ENCODE measurements at places on chromosomes 3 and 15.

- no peak for DNase-seq
Measured at GRCh38 chr3:105259496-105259895, 107.2 kb upstream of the ALCAM start.

- DNase-seq = no peak
Measured at GRCh38 chr3:25235466-25235865, 192.6 kb upstream of the RARB start.

- no peak for DNase-seq
Measured at GRCh38 chr3:81749265-81749664, 12.2 kb downstream of the GBE1 start.

GRCh38 chr15:27059610-27060202 lies 88.7 kb downstream of the GABRG3 start:
- DNase-seq = no peak

- no peak for DNase-seq
Measured at GRCh38 chr3:36680952-36681351, 83.4 kb downstream of the DCLK3 start.

DNA sequence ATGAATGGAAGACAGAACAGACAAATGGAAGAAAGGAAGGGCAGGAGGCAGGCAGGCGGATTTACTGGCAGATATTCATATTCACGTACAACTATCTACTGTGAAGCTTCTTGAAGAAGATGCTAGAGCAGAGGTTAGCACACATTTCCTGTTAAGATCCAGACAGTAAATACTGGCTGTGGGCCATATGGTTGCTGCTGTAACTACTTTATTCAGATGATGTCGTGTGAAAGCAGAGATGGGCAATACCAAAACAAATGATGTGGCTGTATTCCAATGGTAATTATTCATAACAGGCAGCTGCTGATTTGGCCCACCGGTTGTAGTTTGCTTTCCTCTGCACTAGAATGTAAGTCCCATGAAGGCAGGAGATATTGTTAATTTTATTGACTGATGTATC lies 115.7 kb upstream of the PRTG start:
- DNase-seq = no peak

- no peak for DNase-seq
Measured at GRCh38 chr15:100468285-100468684, 60.5 kb downstream of the CERS3 start.

DNA sequence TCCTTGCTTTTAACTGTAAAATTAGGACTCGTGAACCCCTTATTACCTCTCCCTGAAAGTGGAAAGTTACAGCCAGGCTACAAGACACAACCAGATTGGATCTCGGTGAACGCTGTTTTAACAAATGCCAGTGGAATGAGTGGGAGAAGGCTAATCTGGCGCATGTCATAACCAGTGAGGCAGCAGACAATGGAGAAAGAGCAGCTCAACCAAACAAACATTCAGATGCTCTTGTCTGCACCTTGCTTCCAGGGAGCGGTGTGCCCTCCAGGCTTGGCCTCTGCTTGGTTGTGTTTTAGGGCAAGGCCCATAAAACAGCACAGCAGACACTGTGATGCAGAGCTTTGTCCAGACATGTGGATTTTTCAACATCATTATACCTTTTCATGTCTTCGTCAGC lies 45.9 kb upstream of the ATP1B3 start:
- no peak for DNase-seq

DNA sequence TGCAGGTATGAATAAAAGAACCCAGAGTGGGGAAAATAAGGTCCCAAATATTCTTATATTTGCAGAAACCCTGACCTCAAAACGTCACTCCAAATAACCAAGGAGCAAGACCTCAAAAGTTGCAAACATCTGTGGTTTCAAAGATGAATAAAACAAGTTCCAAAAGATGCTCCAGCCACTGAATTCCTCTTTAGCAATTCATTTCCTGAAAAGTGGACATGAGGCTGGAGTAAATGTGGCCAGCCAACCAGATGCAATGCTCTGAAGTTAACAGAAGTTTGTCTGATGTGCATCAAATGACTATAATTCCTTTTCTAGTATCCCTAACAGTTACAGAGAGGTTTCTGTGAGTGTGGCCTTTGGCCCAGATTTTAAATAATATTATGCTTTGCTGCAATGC lies 71.2 kb upstream of the WNT5A start:
- no peak for DNase-seq

DNA sequence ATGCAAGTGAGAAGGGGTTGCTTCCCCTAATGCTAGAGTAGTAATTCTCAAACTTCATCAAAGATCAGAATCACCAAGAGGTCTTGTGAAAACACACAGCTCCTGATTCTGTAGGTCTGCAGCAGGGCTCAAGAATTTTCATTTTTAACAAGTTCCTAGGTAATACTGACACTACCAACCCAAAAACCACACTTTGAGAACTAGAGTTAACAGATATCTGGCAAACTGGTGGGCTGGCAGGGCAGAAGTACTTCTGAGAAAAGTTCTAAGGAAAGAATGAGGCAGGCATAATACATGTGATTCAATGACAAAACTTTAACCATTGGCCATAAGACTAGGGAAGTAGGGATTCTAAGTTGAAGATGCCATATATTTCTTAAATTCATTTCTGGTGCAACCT lies 8.8 kb upstream of the MINDY2 start:
- no peak for DNase-seq

DNA sequence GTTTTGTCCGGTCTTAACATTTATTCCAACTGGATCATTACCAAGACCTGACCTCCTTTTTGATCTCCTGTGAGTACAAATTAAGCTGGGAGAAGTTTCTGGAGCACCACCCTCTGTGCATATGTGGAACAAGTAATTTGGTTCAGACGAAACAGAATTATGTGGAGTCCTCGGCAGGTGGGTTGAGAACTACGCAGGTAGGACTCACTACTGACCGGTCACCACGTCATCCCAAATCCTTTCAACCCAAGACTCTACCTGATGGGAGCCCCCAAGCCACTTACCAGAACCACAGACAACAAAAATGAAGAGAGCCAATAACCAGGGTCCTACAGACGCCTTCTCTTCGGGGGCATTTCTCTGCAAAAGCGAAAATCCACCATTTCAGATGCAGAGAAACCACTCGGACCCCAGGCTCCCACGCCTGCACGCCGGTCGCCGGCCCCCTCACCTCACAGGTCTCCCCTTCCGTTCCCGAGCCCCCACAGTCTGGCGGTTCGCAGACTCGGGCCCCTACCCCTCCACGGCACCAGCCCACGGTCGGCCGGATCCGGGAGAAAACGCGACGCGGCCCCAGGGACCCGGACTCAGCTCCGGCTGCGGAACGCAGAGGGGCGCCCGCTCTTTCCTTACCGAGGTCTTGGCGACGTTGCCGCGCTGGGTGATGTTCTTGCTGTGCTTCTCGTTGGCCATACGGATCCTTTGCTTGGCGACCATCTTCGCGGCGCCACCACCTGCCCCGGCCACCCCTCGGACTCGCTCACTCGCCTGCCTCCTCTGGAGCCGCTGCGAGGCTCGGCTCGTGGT lies 674 bp downstream of the SERP1 start:
- DNase-seq = no peak

DNA sequence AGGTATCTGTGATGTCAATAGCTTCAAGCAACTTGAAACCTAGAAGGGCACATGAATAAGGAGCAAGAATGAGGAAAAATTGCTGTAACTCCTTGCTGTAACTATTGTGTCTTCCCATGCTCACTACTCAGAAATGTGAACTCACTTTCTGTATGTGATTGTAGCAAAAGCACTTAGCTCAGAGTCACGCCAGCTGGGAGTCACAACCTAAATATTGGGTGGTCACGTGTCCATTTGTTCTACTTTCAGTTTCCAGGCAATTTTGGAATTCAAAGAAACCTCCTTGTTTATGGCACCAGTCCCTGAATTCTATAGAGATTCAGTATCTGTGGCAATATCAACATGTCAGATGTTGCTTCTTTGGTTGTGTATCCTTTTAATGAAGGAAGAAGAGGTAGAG lies 241.6 kb upstream of the AZI2 start:
- DNase-seq = no peak

- no peak for DNase-seq
Measured at GRCh38 chr3:103218793-103219192, 784.0 kb downstream of the ZPLD1 start.

GRCh38 chr15:50747523-50747922 lies 18.0 kb downstream of the SPPL2A start:
- DNase-seq = no peak

- DNase-seq = no peak
Measured at GRCh38 chr3:66483409-66483906, 17.4 kb downstream of the LRIG1 start.

DNA sequence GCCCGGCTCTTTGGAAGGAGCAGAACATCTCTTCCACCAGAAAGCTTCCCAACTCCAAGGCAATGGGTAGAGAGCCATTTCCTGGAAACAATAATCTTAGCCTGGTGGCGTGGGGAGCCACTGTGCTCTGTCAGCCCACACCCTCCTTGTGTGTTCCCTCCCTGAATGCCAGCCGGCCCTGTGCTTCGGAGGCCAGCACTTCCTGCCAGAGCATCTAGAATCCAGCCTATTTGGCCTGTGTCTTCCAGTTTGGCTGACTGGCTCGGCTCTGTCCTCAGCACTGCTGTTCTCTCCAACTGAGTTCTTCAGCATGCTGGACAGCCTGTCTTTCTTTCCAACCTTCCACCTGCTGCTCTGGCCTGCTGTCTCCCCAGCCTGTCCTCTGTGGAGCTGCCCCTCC lies 349.3 kb downstream of the MFSD1 start:
- DNase-seq = no peak

Measured in cortex of kidney (tissue), 1 donor.